Stomach (tissue), 19 donors: ENCODE measurements at places on chromosomes 7 and 10. TPM values are rescaled to one million over a fixed set of nuclear protein-coding genes. Genes with fewer than 3 reads are reported as not detected.

RHBDD2 gene
- 50.4 TPM for polyA plus RNA-seq

TAS2R4 gene
- not detected for polyA plus RNA-seq

TCAF2 gene
- polyA plus RNA-seq, result 1.8 TPM

TMEM176A gene
- polyA plus RNA-seq, result 92.0 TPM

A1CF gene
- polyA plus RNA-seq, result 0.31 TPM

PNLIPRP3 gene
- polyA plus RNA-seq, result not detected

AMPH gene
- 3.1 TPM for polyA plus RNA-seq

CC2D2B gene
- polyA plus RNA-seq, result 0.12 TPM

LRRTM3 gene
- not detected for polyA plus RNA-seq

GIMAP5 gene
- polyA plus RNA-seq, result 14.0 TPM

GRCh38 chr10:31586723-31587638 lies 268.0 kb downstream of the ZEB1 start:
- DNase-seq, result no peak
- H3K27me3 ChIP-seq, result no peaks in the 10 kb centered on the region
- no peak overlapping the region for H3K4me3 ChIP-seq

GRCh38 chr7:82567356-82567755 lies 123.8 kb upstream of the CACNA2D1 start:
- no peaks in the 10 kb centered on the region for H3K27me3 ChIP-seq
- H3K4me1 ChIP-seq, result no peaks in the 10 kb centered on the region
- no peak overlapping the region for H3K4me3 ChIP-seq
- no peak overlapping the region for H3K27ac ChIP-seq
- peak; percentile 24 for DNase-seq

DNA sequence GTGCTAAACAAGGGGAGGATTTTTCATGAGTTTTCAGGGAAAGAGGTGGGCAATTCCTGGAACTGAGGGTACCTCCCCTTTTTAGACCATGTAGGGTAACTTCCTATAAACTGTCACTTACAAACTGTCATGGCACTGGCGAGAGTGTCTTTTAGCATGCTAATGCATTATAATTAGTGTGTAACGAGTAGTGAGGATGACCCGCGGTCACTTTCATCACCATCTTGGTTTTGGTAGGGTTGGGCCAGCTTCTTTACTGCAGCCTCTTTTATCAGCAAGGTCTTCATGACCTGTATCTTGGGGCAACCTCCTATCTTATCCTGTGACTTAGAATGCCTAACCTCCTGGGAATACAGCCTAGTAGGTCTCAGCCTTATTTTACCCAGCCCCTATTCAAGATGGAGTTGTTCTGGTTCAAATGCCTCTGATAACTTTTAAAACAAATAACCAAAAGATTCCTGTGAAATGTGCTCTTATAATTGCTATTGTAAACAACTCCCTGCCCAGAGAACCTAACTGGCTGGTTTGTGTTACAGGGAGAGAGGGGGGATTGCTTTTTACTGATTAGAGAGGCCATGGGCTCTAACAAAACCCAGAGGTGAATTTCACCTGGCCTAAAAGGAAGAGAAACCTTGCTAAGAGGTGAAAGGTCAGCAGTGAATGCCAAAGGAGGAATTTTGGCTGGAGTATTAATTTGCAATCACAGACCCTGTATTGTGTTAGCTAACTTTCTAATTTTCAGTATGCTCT lies 64.3 kb downstream of the EEPD1 start:
- H3K27me3 ChIP-seq, result no peaks in the 10 kb centered on the region
- no peak overlapping the region for H3K27ac ChIP-seq
- no peaks in the 10 kb centered on the region for H3K36me3 ChIP-seq
- peaks cover 32% of the 10 kb centered on the region for H3K4me1 ChIP-seq
- no peak for DNase-seq
- H3K4me3 ChIP-seq, result no peak overlapping the region

- peak overlapping the region; percentile 62 for H3K4me3 ChIP-seq
- peak overlapping the region; percentile 79 for H3K27ac ChIP-seq
- peaks cover 42% of the 10 kb centered on the region for H3K4me1 ChIP-seq
- no peak for DNase-seq
- peaks cover 18% of the 10 kb centered on the region for H3K27me3 ChIP-seq
These were observed 977 bp downstream of the CACNB2 start for GRCh38 chr10:18140957-18141845.

- H3K4me3 ChIP-seq, result no peak overlapping the region
- H3K27me3 ChIP-seq, result no peaks in the 10 kb centered on the region
- H3K27ac ChIP-seq, result no peak overlapping the region
- no peaks in the 10 kb centered on the region for H3K36me3 ChIP-seq
- DNase-seq, result no peak
- no peaks in the 10 kb centered on the region for H3K4me1 ChIP-seq
These were observed 799 bp downstream of the KCNK18 start for GRCh38 chr10:117198088-117198487.

DNA sequence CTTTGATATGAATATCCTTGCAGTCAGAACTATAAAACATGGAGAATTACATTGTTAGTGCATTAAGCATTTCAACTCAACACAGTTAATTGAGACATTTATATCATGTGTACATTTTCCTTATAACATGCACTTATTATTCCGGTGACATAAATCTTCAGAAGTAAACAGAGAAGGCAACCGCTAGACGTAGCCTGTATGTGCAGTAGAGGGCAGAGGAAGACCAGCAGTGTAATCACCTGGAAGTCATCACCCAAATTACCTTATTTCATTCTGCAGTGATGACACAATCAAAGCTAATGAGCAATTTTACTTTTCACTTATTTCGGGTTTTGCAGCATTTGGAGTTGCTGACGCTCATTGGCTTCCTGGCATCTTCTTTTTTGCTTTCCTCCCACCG lies 394.6 kb downstream of the SDK1 start:
- no peaks in the 10 kb centered on the region for H3K4me1 ChIP-seq
- H3K36me3 ChIP-seq, result no peaks in the 10 kb centered on the region
- no peaks in the 10 kb centered on the region for H3K27me3 ChIP-seq

DNA sequence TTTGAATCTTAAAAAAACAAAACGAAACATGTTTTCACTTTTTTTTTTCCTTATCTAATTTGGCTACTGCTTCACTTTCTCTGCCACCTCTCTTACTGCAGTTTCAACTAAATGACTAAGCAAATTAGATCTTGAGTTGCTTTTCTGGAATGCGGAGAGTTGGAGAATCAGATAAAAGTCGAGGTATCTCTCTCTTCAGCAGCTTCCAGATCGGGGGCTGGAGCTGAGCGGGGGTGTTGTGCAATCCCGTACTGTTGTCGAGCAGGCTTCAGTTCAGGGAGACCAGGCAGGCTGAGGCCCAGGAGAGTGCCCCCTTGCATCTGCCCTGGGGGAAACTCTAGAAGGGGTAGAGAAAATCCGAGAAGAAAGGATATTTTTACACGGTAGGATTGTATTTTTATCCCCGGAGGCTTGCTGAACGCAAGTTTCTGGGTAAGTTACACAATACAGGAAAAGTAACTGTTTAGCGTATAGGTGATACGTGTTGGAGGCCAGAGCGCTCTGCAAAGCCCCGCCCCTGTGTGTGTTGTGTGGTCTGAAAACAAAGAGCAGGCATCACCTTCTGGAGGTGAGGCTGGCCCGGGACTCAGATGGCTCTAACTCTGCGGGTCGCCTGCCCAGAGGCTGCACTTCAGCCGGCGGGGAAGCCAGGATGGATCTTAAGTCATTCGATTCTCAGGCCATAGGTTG lies 116.6 kb downstream of the KLF6 start:
- peaks cover 4% of the 10 kb centered on the region for H3K4me1 ChIP-seq
- H3K4me3 ChIP-seq, result peak overlapping the region; percentile 9
- DNase-seq, result peak; percentile 85
- no peaks in the 10 kb centered on the region for H3K27me3 ChIP-seq
- no peaks in the 10 kb centered on the region for H3K36me3 ChIP-seq

DNA sequence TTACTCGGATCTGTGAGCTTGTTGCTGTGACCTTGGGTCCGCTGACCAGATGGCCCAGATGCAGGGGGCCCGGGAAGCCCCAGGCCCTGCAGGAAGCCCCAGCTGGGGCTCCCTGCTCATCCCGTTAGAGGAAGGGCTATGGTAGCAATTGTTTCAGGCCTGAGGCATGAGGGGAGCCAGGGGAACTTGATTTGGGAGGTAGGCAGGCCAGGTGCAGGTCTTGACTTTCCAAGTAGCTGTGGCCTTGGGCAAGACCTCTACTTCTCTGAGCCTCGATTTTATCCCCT lies 55.0 kb upstream of the CXCL12 start:
- H3K27ac ChIP-seq, result no peak overlapping the region
- no peaks in the 10 kb centered on the region for H3K4me1 ChIP-seq
- H3K27me3 ChIP-seq, result no peaks in the 10 kb centered on the region
- no peaks in the 10 kb centered on the region for H3K36me3 ChIP-seq

GRCh38 chr10:111035542-111035941 lies 41.3 kb upstream of the ADRA2A start:
- no peaks in the 10 kb centered on the region for H3K4me1 ChIP-seq
- no peak overlapping the region for H3K4me3 ChIP-seq
- DNase-seq, result no peak
- H3K27me3 ChIP-seq, result no peaks in the 10 kb centered on the region

- DNase-seq, result peak; percentile 37
- H3K36me3 ChIP-seq, result no peaks in the 10 kb centered on the region
- H3K27ac ChIP-seq, result no peak overlapping the region
- H3K4me3 ChIP-seq, result no peak overlapping the region
These were observed 68.4 kb upstream of the TMEM229A start for GRCh38 chr7:124101173-124101768.

GRCh38 chr10:31557854-31558253 lies 238.8 kb downstream of the ZEB1 start:
- no peaks in the 10 kb centered on the region for H3K27me3 ChIP-seq
- H3K27ac ChIP-seq, result no peak overlapping the region
- H3K4me3 ChIP-seq, result no peak overlapping the region
- no peaks in the 10 kb centered on the region for H3K4me1 ChIP-seq
- H3K36me3 ChIP-seq, result no peaks in the 10 kb centered on the region

- H3K27ac ChIP-seq, result no peak overlapping the region
- no peak overlapping the region for H3K4me3 ChIP-seq
- peak; percentile 59 for DNase-seq
These were observed 226.8 kb downstream of the PRPF18 start for GRCh38 chr10:13813550-13813949.

DNA sequence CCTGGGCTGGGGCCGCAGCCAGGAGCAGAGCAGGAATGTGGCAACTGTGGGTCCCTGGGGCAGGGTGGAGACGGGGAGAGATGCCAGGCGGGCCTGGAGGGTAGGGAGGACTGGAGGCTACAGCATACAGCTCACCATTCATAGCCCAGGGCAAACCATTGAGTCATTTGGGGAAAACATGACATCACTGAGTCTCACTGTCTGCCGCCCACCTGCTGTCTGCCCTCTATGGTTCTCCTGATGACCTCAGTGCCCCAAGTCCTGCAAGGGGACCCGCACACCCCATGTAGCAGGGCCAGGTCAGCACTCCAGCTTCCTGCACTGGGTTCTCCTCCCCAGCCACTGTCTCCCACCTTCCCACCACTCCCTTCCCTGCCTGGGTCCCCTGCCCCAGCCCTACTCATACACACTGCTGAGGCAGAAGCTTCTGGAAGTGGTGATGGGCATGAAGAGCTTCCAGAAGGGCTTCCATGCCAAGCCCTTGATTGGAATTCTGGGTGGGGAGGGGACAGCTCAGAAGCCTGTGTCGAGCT lies 10.4 kb downstream of the CHST3 start:
- DNase-seq, result peak; percentile 20
- H3K4me3 ChIP-seq, result no peak overlapping the region
- H3K4me1 ChIP-seq, result peaks cover 89% of the 10 kb centered on the region
- no peaks in the 10 kb centered on the region for H3K27me3 ChIP-seq

GRCh38 chr10:71964098-71964742 lies at the start of gene CHST3:
Gene CHST3 (plus strand): TSS chr10:71964395. CDS start chr10:72005843, 41,448 bp downstream.
- no peaks in the 10 kb centered on the region for H3K36me3 ChIP-seq
- peaks cover 47% of the 10 kb centered on the region for H3K4me1 ChIP-seq
- peak within 1 kb of the TSS; percentile 80 for H3K4me3 ChIP-seq
- peak within 1 kb of the TSS; percentile 97 for H3K27ac ChIP-seq
- H3K27me3 ChIP-seq, result no peaks in the 10 kb centered on the region

GRCh38 chr10:124648738-124649137 lies 95.4 kb downstream of the FAM53B start:
- no peaks in the 10 kb centered on the region for H3K27me3 ChIP-seq
- no peak overlapping the region for H3K4me3 ChIP-seq
- no peaks in the 10 kb centered on the region for H3K36me3 ChIP-seq
- peak overlapping the region; percentile 15 for H3K27ac ChIP-seq

DNA sequence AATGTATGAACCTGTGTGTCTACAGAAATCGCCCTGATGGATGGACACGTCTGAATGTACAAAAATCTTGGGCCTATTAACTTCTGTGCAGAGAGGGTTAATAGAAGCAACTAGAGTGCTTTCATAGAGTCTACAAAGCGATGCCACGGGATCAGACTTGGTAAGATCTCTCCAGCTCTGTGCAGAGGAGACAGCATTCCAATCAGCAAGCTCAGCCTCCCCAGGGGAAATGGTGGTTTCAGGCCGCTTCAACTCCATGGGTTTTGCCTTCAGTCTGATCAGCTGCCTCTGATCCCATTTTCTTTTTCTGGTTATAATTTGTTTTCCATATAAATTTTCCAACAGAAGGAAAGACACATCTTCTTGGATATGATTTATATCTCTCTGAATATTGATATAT lies 35.1 kb upstream of the COBL start:
- H3K4me1 ChIP-seq, result peaks cover 4% of the 10 kb centered on the region
- no peak for DNase-seq
- no peak overlapping the region for H3K4me3 ChIP-seq
- no peak overlapping the region for H3K27ac ChIP-seq
- no peaks in the 10 kb centered on the region for H3K36me3 ChIP-seq

DNA sequence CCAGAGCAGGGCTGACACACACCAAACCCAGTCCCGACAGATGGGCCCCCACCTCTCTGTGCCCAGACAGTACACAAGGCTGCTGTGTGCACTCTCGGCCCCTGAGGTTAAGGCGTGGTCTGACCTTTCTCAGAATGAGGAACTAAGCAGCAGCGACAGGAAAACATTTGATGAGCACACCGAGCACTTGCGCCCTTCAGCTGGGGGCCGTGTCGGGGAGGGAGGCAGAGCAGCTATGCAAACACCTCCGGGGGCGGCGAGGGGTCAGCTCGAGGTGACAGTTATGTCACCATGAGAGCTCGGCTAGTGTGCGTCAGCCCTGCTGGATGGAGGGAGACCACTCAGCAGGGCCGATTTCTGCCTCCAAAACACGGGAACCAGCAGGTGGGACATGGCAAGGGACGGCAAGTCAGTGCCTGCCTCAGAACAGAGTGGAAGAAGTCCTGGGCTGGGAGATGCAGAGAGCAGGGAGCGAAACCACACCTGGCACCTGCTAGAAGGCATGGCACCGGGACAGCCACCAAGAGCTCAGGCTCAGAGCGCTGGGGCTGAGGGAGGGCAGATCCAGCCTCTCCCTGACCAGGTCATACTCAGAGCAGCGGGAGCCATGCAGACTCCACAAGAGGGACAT lies 57.4 kb downstream of the CHST15 start:
- DNase-seq, result peak; percentile 61
- H3K4me3 ChIP-seq, result no peak overlapping the region
- no peaks in the 10 kb centered on the region for H3K27me3 ChIP-seq
- H3K36me3 ChIP-seq, result peaks cover 23% of the 10 kb centered on the region
- peaks cover 90% of the 10 kb centered on the region for H3K4me1 ChIP-seq
